ENCODE measurements at places on chromosomes 16 and 17.

- no peak for DNase-seq
Observed at GRCh38 chr16:66441586-66442375, 14.7 kb downstream of the BEAN1 start.

GRCh38 chr16:75559564-75560372 lies 3.7 kb upstream of the TMEM231 start:
- DNase-seq = no peak

DNA sequence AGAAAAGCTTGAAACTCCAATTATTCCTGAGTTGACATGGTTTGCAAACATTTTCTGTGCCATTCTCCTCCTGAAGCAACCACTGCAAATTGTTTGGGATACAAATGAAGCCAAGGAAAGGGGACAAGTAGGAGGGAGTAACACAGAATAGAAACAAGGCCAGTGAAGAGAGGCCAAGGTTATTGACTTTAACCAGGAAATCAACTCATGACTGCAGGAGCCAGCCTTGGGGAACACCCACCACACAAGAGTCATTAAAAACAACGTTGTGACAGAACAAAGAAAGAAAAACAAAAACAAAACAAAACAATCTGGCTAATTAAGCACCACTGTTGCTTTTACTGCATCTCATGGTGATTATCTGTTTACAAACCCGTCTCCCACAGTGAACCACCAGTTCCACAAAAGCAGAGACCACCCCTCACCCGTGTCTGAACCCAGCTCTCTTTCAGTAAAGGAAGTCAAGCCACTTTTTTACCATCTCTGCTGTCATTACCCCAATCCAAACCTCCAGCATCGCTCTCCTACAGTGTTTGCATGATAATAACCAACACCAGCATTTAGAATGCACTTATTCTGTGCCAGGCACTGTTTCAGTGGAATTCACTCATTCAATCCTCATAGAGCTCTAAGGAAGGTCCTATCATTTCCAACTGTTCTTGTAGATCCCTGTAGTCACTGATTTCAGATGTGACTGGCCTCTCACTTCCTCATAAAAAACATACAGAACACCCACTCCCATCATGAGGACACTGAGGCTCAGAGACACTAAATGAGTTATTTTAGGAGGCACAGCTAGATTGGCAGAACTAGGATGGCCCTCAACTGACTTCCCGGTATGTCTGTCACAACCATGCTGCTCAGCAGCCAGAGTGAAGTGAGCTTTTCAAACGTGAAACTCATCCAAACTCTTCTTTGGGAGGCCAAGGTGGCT lies 2.0 kb downstream of the ZDHHC1 start:
- DNase-seq = no peak

GRCh38 chr17:82212331-82213250 lies at the start of gene CCDC57:
CCDC57 (minus strand) TSS chr17:82212842; CDS start chr17:82201944, 10,898 bp downstream.
- no peak for DNase-seq

- no peak for DNase-seq
Observed at GRCh38 chr16:50050802-50051201, 15.0 kb upstream of the HEATR3 start.

GRCh38 chr17:16007439-16007838 lies 7.8 kb downstream of the TTC19 start:
- DNase-seq = no peak

- no peak for DNase-seq
Observed at GRCh38 chr17:27346228-27346899, 52.5 kb downstream of the WSB1 start.

- DNase-seq = no peak
Observed at GRCh38 chr17:56130631-56131030, 22.6 kb upstream of the ANKFN1 start.

- DNase-seq = no peak
Observed at GRCh38 chr16:10589109-10589508, 8.7 kb upstream of the EMP2 start.

DNA sequence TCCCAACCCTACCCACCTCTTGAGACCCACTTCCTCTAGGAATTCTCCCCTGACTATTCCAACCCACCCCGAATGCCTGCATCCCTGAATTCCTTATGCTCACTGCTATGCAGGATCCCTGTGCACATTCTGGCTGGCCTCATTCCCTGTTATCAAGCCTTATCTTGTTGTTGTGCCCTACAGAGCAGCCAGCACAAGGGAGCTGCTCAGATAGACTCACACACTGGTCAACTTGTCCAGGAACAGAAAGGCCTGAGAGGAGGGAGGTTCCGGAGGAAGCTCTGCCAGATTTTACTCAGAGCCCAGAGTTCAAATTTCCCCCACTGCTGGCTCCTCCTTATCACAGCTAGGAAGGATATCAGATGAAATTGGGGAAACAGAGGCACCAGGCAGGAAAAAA lies 24.8 kb upstream of the MYO18A start:
- no peak for DNase-seq

DNA sequence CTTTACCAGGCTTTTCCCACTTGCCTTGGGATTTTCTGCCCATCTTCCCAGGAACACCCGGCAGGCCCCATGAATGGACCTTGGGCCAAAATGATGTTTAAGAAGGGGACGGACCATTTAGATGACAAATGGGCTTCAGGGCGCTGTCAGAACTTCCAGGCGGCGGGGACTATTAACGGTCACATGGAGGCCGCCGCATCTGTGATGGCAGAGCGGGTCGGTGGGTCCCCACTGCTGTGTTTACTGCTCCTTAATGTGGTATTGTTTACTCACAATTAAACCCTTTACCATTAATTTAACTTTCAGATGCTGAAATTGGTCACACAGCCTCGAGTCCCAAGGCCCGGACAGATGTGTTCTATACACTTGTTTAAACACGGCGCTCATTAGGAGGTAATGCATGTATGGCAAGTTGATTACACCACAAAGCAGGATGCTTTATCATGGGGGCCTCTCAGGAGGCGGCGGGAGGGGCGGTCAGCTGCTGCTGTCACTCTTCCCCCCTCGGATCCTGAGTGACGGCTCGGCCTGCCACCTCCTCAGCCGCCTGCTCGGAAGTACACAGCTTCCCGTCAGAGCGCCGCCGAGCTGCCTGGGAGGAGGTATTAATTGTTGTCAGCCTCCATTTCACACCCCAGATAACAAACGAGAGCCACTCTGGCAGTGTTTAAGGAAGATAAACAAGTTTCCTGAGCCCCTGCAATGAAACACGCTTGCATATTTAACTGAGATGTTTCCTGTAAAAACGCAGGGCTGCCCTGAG lies 83.9 kb upstream of the IRX3 start:
- DNase-seq = no peak

- no peak for DNase-seq
Observed at GRCh38 chr17:74297941-74298340, 23.9 kb downstream of the DNAI2 start.

GRCh38 chr17:32007463-32008298 lies 498 bp downstream of the LRRC37B start:
- DNase-seq = no peak

DNA sequence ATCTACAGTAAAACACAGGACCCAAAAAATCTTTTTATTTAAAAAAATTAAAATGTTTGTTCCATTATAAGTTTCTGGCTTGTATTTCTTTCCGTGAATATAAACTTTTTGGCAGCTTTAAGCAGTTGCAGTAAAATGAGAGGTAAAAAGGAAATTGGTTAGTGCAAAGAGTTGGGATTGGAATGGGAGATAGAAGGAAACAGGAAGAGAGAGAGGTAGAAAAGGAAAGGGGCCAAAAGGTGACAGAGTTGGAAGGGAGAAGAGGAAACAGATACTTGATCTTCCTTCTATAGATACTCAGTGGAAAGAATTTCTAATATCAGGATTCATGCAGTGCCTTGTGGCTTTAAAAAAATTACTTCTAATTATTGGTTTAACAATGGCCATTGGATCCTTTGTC lies 63.5 kb downstream of the NQO1 start:
- DNase-seq = no peak

- DNase-seq = no peak
Observed at GRCh38 chr17:49971848-49972485, 3.0 kb downstream of the DLX4 start.

DNA sequence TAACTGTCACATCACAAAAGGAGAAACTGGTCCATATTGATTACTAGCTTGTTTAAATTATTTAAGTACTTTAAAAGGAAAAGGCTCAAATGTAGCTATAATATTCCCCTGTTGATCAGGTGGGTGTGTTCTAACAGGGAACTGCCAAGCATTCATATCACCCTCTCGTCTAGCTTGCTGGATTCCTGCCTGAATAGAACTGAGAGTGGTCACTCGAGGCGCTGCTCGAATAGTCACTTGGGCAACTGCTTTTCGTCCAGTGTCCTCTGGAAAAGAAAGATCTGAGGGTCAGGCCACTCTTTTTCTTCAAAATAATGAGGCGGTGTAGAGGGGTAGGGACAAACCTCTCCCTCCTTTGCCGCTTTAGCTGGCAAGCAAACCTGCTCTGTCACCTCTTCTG lies 36.4 kb upstream of the USP22 start:
- DNase-seq = no peak

- no peak for DNase-seq
Observed at GRCh38 chr17:32575852-32576251, 89.1 kb downstream of the CDK5R1 start.

- DNase-seq = no peak
Observed at GRCh38 chr17:17815062-17815406, 21.8 kb downstream of the SREBF1 start.

GRCh38 chr17:74862108-74862901 lies 2.6 kb upstream of the GRIN2C start:
- no peak for DNase-seq

GRCh38 chr16:22314661-22315626 lies 17.7 kb downstream of the POLR3E start:
- DNase-seq = no peak

- no peak for DNase-seq
Observed at GRCh38 chr17:75069783-75070182, 18.0 kb upstream of the SLC16A5 start.

DNA sequence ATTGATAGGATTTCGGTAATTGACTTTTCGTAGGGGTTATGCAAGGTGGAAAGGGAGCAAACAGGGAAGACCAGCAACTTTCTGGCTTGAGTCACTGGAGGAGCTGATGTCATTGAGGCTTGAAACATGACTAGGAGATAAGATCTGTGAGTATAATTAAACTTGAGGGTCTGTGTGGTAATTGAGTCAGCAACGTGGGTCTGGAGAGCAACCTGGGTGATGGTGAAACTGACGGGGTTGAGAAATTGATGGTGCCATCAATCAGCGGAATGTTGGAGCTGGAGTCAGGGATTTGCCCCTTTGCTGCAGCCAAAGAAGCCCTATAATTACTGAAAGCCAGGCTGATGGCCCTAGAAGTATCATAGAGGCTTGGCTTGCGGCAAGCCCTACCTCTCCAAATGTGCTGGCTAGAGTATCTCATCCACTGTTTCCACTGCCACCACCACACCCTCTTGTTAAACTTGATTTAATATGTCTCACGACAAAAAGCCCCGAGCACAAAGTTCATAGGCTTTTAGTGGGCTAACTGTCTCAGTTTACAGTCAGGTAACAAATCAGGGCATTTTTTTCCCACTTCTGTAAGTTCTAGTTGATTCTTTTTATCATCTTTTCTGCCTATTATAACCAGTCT lies 186.9 kb upstream of the ELAC2 start:
- DNase-seq = no peak

- no peak for DNase-seq
Observed at GRCh38 chr16:11640987-11641817, 27.1 kb upstream of the SNN start.

DNA sequence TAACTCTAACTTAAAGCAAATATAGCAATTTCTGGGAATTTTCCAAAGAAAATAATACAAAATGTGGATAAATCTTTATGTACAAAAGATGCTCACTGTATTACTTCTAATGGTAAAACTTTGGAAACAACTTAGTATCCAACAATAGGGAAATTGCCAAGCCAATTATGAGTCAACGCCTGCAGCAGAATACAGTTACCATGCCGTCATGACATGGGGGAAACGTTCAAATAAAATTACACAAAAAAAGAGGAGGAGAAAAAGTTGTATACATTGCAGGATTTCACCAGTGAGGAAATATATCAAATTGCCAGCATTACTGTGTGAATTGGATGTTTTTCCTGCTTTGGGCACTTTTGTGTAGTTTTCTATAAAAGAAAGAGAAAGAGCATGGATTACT lies 469.6 kb downstream of the SOX9 start:
- DNase-seq = no peak

DNA sequence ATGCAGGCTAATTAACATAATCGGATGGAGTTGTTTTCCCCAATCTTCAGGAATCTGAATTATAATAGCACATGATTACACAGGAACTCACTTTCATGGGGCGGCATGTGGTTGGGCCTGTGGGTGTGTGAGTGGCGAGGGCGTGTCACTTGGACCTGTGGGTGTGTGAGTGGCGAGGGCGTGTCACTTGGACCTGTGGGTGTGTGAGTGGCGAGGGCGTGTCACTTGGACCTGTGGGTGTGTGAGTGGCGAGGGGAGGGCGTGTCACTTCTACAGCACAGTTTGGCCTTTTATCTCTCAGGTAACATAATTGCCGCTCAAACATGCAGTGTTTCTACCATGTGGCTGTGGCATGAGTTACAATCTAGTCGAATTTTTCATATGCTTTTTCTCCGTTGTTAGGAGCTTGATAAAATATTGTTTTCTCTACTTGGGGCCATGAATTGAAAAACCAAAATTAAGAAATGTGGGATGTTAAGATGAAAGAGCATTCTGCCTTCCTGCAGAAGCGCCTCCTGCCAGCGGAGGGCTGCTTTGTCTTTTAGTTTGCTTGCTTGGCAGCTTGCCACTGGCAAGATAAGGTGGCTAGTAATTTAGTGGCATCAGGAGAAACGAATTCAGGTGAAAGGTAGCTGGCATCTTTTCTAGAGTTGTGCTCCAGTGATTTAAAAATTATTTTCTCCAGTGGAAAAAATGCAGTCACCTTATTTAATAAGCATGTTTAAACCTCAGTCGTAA lies 36.2 kb downstream of the USP10 start:
- DNase-seq = no peak

GRCh38 chr17:48611681-48612455 lies 1.1 kb upstream of the HOXB7 start:
- no peak for DNase-seq

Measured in esophagus squamous epithelium (tissue), 5 donors.